ENCODE measurements at places on chromosomes 4 and X.

DNA sequence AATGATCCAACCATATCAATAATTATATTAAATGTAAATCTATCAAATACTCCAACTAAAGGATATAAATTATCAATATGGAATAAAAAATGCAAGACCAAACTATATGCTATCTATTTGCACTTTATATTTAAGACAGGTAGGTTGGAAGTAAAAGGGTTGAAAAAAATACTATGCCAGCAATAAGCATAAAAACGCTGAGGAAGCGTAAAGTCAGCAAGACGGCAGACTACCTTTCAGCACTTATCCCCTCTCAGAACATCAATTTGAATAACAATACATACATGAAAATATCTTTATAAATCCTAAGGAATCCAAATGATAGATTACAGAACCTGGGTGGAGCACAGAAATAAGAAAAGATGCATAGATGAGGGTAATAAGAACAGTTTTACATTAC, 14.0 kb upstream of the GABRA3 start:
- no peak for DNase-seq

GRCh38 chr4:95610061-95610569, 61.3 kb upstream of the UNC5C start:
- DNase-seq, result no peak

- no peak for DNase-seq
These were observed 175.3 kb upstream of the PCDH18 start for GRCh38 chr4:137707626-137708025.

- DNase-seq, result no peak
These were observed 57.5 kb upstream of the ZCCHC13 start for GRCh38 chrX:74246524-74246923.

DNA sequence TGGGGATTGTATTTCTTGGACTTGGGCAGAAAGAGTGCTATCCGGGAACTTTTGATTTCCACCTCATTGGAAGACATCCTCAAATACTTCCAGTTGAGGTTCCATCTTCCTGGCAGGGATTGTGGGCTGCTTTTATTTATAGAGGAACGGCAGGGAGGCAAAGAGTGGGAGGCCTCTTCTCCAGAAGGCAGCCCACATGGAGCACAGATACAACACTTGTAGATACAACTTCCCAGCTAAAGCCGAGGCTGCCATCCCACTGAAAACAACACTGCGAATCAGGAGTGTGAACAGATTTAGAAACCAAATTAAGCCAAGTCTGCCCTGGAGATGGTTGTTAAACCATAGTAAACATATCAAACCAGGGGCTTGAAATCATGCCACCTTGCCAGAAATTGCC, 212.8 kb upstream of the PPARGC1A start:
- DNase-seq, result no peak

DNA sequence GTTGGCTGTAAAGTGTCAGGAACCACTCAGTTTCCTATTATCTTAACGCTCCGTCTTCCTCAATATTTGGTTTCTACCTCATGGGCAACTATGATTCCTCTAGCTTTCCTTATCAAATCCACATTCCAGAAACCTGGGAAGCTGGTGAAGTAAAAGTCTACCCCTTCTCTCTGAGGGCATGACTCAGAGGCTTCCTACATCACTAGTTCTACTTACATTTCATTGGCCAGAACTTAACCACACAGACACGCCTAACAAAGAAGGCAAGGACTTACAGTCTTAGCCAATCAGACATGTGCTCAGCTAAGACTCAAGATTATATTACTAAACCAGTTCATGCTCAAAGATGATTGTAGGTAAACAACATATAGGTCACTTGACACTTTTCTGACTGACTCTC, 30.4 kb downstream of the COX7B2 start:
- no peak for DNase-seq

- peak; percentile 19 for DNase-seq
These were observed 36.4 kb upstream of the MAN2B2 start for GRCh38 chr4:6538575-6538974.

- DNase-seq, result no peak
These were observed 773 bp downstream of the DAPP1 start for GRCh38 chr4:99817309-99817890.

DNA sequence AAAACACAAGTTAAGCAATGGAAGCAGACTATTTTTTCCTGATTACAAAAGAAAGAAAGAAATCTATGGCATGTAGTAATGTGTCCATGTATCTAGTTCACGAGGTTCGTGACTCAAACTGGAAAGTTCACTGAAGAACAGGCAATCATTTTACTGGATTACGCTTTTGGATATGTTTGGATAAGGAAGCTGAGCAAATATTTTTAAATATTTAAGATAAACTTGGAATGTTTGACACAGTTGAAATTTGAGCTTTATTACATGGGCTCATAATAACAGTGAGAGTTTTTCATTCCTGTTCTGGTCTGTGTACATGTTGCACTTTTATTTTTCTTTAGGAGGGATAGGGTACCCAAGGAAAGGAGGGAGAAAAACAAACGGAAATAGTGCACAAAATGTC, 244.2 kb upstream of the GK2 start:
- peak; percentile 20 for DNase-seq

GRCh38 chr4:137300776-137301175, 231.5 kb downstream of the PCDH18 start:
- no peak for DNase-seq

- DNase-seq, result no peak
These were observed 249.9 kb downstream of the HNRNPD start for GRCh38 chr4:82123934-82124333.

GRCh38 chr4:99077177-99077576, 11.4 kb downstream of the ADH5 start:
- no peak for DNase-seq

GRCh38 chrX:125382889-125383288, 63.2 kb downstream of the TEX13C start:
- no peak for DNase-seq

DNA sequence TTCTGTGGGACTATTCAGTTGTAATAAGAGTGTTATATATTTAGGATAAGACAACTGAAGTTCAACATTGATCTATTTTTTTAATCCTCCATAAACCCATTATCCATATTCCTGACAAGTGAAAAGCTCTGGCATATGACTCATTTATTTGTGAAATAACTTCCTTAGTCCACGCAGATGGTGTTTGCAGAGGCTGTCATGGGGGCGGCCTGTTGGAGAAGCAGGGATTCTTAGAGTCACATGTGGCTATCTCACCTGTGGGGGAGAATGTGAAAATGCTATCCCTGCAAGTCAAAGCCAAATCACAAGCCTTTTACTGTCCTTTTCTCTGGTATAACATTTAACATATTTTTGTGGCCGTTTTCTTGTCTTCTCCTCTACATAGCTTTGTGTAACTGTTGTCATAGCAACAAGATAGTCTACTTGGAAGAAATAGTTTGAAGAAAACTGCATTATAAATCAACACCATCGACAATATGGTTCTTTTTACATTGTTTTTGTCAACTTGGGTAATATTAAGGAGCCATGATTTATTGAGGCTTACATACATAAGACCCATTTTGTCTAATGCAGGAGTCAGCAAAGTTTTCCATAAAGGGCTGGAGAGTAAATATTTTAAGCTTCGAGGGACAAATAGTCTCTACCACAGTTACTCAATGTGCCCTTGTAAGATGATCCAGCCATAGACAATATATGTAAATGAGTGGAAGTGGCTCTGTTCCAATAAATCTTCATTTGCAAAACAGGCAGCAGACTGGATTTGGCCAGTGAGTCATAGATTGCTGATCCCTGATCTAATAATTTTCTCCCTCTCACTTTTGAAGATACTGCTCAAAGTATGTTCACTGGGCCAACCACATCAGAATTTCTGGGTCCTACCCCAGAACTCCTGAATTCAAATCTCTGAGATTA, 395.0 kb downstream of the DTHD1 start:
- DNase-seq, result no peak

Data from NCI-H1092 treated with DMSO at 0.1 percent for 48 hours (cell line).